Sigmoid colon (tissue), 7 donors: ENCODE measurements at places on chromosomes 12 and 14.

GRCh38 chr14:104735830-104736642 is 12.0 kb downstream of the ADSS1 start:
- H3K36me3 ChIP-seq = no peaks in the 10 kb centered on the region
- H3K27ac ChIP-seq = peak overlapping the region; percentile 76
- no peak overlapping the region for H3K4me3 ChIP-seq
- peaks cover 10% of the 10 kb centered on the region for H3K4me1 ChIP-seq
- no peaks in the 10 kb centered on the region for H3K27me3 ChIP-seq

DNA sequence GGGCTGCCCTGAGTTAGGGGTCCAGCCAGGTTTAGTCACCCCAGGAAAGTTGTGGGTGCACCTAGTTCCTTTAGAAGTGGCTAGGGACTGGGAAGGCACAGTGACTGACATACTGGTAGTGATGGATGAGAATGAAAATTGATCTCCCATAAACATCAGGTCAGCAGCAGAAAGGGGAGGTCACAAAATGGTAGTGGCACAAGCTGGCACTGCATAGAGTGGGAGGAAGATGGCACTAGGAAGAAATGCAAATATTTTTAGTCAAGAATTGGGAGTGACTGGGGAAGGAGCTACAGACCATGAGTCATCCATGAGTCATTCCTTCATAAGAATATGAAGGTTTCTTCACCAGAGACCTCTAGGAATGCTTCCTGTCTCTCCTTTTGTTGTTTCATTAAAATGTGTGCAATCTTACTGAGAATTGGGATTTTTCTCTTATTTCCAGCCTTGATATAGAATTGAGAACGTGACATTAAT is 198.3 kb upstream of the AMIGO2 start:
- no peak overlapping the region for H3K4me3 ChIP-seq
- no peak for DNase-seq
- H3K36me3 ChIP-seq = no peaks in the 10 kb centered on the region
- no peak overlapping the region for H3K27ac ChIP-seq

GRCh38 chr14:104567141-104567956 is 12.2 kb upstream of the C14orf180 start:
- H3K4me1 ChIP-seq = peaks cover 7% of the 10 kb centered on the region
- H3K27ac ChIP-seq = no peak overlapping the region
- no peaks in the 10 kb centered on the region for H3K36me3 ChIP-seq
- H3K27me3 ChIP-seq = peaks cover 36% of the 10 kb centered on the region
- H3K4me3 ChIP-seq = no peak overlapping the region
- no peak for DNase-seq

GRCh38 chr12:46459861-46460545 is 87.4 kb upstream of the SLC38A2 start:
- H3K27ac ChIP-seq = no peak overlapping the region
- H3K27me3 ChIP-seq = no peaks in the 10 kb centered on the region
- no peaks in the 10 kb centered on the region for H3K36me3 ChIP-seq
- H3K4me1 ChIP-seq = no peaks in the 10 kb centered on the region
- DNase-seq = no peak
- no peak overlapping the region for H3K4me3 ChIP-seq

- no peak overlapping the region for H3K4me3 ChIP-seq
- H3K4me1 ChIP-seq = no peaks in the 10 kb centered on the region
- H3K27me3 ChIP-seq = no peaks in the 10 kb centered on the region
- H3K27ac ChIP-seq = no peak overlapping the region
- DNase-seq = no peak
These were observed 78.8 kb downstream of the DNAH10 start for GRCh38 chr12:123840765-123841425.

- H3K27me3 ChIP-seq = no peaks in the 10 kb centered on the region
- no peak overlapping the region for H3K27ac ChIP-seq
- no peak for DNase-seq
- H3K4me1 ChIP-seq = no peaks in the 10 kb centered on the region
- H3K36me3 ChIP-seq = no peaks in the 10 kb centered on the region
These were observed 195.9 kb upstream of the PARP11 start for GRCh38 chr12:4068981-4069669.

GRCh38 chr12:95185072-95185471 is 32.2 kb downstream of the FGD6 start:
- H3K4me3 ChIP-seq = no peak overlapping the region
- no peaks in the 10 kb centered on the region for H3K27me3 ChIP-seq
- no peak overlapping the region for H3K27ac ChIP-seq
- H3K4me1 ChIP-seq = peaks cover 12% of the 10 kb centered on the region
- H3K36me3 ChIP-seq = no peaks in the 10 kb centered on the region
- DNase-seq = no peak

GRCh38 chr14:32039401-32040030 is 37.6 kb upstream of the ARHGAP5 start:
- DNase-seq = no peak
- no peaks in the 10 kb centered on the region for H3K36me3 ChIP-seq
- no peaks in the 10 kb centered on the region for H3K4me1 ChIP-seq

DNA sequence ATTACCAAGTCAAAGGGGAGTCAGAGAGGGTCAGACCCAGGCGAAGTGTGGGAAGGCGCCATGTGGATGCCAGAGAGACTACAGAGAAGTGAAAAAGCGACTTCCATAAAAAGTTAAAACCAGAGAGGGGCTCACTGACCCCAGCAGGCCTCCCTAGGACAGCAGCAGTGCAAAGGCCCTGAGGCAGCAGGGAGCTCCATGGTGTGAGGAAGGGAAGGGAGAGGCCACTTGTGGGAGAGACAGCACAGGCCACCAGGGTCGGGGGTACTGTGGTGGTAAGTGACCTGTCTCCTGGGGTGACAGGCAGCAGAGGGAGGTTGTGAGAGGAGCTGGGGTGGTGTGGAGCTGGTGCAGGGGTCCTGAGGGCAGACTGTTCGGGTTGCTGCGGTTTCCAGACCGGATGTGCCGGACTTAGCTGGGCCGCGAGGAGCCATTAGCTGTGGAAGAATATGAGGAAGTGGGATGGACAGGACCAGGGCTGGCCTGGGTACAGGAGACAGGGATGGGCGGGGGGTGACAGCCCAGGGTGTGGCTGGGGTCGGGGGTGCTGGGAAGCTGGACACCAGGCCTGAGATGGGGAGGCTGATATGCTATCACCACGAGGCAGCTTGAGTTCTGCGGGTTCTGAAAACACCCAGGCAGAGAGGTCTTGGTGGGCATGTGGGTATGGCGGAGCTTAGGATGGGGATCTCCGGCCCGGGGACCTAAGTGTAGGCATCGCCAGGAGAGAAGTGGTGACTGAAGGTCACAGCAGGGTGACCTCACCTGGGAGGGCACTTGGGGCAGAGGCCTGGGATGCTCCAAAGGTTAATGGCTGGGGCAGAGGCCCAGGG is 22.7 kb downstream of the SETD1B start:
- no peak for DNase-seq
- peaks cover 45% of the 10 kb centered on the region for H3K36me3 ChIP-seq
- no peak overlapping the region for H3K27ac ChIP-seq
- H3K4me3 ChIP-seq = no peak overlapping the region

DNA sequence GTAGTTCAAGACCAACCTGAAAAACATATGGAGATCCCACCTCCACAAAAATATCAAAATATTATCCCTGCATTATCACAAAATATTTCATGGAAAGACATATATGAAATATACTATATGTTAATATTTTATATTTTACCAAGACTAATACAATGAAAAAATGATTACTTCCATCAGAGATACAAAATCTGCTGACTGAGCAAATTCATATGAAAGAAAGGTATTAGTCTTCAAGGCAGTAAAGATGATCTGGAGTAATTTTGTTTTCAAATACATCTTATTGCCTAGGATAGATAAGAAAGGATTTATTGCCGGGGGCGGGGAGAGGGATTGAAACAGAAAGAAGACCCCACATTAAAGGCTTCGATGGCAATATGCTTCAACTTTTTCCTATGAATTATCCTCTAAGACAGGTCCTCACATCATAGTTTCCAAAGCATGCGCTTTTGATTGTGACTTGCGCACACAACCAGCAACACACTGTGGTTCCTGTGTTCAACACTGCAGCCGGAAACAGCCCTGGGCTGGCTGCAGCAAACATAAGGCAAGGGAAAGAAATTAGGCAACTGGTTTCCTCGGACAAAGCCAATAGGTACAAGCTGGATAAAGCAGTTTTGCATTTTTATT is 83.2 kb downstream of the SPPL3 start:
- H3K4me3 ChIP-seq = no peak overlapping the region
- H3K36me3 ChIP-seq = no peaks in the 10 kb centered on the region

- no peaks in the 10 kb centered on the region for H3K4me1 ChIP-seq
- H3K36me3 ChIP-seq = no peaks in the 10 kb centered on the region
- no peak overlapping the region for H3K27ac ChIP-seq
- no peak for DNase-seq
- H3K4me3 ChIP-seq = no peak overlapping the region
- H3K27me3 ChIP-seq = no peaks in the 10 kb centered on the region
These were observed 232.9 kb upstream of the CPNE8 start for GRCh38 chr12:39138268-39138667.

DNA sequence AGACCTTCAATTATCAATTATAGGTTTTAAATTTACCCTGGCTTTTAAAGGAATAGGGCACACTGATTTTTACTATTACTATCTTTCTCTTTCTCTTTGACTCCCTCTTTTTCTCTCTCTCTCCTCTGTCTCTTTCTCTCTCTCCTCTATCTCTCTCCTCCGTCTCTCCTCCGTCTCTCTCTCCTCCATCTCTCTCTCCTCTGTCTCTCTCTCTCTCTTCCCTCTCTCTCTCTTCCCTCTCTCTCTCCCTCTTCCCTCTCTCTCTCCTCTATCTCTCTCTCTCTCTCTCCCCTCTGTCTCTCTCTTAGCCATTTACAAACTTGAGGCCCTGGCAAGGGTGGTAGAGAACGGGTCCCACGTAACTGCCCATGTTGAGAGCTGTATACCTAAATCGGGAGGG is 62.3 kb downstream of the LRIG3 start:
- H3K27ac ChIP-seq = no peak overlapping the region
- H3K36me3 ChIP-seq = no peaks in the 10 kb centered on the region
- H3K27me3 ChIP-seq = no peaks in the 10 kb centered on the region
- no peak overlapping the region for H3K4me3 ChIP-seq

GRCh38 chr12:17982556-17982955 is 107.4 kb downstream of the RERGL start:
- H3K27ac ChIP-seq = no peak overlapping the region
- no peaks in the 10 kb centered on the region for H3K27me3 ChIP-seq
- no peaks in the 10 kb centered on the region for H3K36me3 ChIP-seq
- no peaks in the 10 kb centered on the region for H3K4me1 ChIP-seq

- H3K27me3 ChIP-seq = no peaks in the 10 kb centered on the region
- H3K4me1 ChIP-seq = no peaks in the 10 kb centered on the region
- H3K4me3 ChIP-seq = no peak overlapping the region
- DNase-seq = no peak
- H3K27ac ChIP-seq = peak overlapping the region; percentile 43
These were observed 192.8 kb upstream of the EEA1 start for GRCh38 chr12:93121729-93122488.

- peak overlapping the region; percentile 44 for H3K27ac ChIP-seq
- H3K4me3 ChIP-seq = no peak overlapping the region
- no peaks in the 10 kb centered on the region for H3K36me3 ChIP-seq
- no peaks in the 10 kb centered on the region for H3K27me3 ChIP-seq
These were observed 7.0 kb downstream of the NIN start for GRCh38 chr14:50823762-50824636.

DNA sequence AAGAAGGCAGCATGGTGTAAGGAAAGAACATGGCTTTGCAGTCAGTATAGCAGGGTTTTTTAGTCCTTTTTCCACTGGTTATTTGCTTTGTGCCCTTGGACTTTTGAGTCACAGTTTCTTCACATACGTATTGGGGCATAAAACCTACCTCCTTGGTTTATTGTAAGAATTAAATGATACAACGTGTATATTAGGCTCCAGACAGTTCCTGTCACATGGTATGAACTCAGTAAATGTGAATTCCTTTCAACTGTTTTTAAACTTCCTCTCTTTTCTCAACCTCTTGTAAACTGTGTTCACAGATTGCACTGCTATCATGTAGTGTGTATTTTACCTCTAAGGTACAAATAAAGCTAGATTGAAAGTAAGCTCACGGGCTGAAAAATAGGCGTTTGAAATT is 29.5 kb downstream of the MSRB3 start:
- peak overlapping the region; percentile 68 for H3K27ac ChIP-seq
- no peak for DNase-seq
- peaks cover 66% of the 10 kb centered on the region for H3K4me1 ChIP-seq
- H3K4me3 ChIP-seq = no peak overlapping the region

GRCh38 chr12:96902076-96902475 is 5.0 kb upstream of the NEDD1 start:
- no peaks in the 10 kb centered on the region for H3K27me3 ChIP-seq
- H3K36me3 ChIP-seq = no peaks in the 10 kb centered on the region
- H3K27ac ChIP-seq = no peak overlapping the region

DNA sequence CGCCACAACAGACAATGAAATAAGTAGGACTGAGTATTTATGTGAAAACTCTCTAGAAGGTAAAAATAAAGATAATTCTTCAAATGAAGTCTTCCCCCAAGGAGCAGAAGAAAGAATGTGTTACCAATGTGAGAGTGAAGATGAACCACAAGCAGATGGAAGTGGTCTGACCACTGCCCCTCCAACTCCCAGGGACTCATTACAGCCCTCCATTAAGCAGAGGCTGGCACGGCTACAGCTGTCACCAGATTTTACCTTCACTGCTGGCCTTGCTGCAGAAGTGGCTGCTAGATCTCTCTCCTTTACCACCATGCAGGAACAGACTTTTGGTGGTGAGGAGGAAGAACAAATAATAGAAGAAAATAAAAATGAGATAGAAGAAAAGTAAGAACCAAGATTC is 82.7 kb downstream of the VEZT start:
- no peak overlapping the region for H3K4me3 ChIP-seq
- no peaks in the 10 kb centered on the region for H3K4me1 ChIP-seq
- DNase-seq = no peak
- H3K27me3 ChIP-seq = no peaks in the 10 kb centered on the region
- H3K36me3 ChIP-seq = peaks cover 22% of the 10 kb centered on the region
- H3K27ac ChIP-seq = no peak overlapping the region

DNA sequence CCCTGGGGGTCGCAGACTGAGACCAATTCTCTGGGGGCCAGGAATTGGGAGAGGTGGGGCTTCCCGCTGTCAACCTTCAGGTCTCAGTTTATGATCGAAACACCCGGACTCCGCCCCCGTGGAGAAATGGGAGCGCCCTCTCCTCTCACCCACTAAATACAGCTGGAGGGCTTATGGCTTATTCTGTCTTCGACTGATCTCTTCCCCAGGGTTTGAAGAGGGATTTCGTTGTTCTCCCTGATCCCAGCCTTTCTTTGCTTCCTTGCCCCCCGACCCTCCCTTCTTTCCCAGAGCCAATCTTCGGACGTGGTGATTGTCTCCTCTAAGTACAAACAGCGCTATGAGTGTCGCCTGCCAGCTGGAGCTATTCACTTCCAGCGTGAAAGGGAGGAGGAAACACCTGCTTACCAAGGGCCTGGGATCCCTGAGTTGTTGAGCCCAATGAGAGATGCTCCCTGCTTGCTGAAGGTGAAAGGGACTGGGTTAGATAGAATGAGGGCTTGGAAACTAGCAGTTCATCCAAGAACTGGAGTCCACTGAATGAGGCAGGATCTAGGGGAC is 607 bp downstream of the OS9 start:
- DNase-seq = no peak
- H3K36me3 ChIP-seq = no peaks in the 10 kb centered on the region
- H3K4me3 ChIP-seq = peak overlapping the region; percentile 79
- H3K27ac ChIP-seq = peak overlapping the region; percentile 83
- peaks cover 16% of the 10 kb centered on the region for H3K4me1 ChIP-seq
